ENCODE measurements at places on chromosomes 5 and 9. TPM values are rescaled to one million over a fixed set of nuclear protein-coding genes. Genes with fewer than 3 reads are reported as not detected.

DNA sequence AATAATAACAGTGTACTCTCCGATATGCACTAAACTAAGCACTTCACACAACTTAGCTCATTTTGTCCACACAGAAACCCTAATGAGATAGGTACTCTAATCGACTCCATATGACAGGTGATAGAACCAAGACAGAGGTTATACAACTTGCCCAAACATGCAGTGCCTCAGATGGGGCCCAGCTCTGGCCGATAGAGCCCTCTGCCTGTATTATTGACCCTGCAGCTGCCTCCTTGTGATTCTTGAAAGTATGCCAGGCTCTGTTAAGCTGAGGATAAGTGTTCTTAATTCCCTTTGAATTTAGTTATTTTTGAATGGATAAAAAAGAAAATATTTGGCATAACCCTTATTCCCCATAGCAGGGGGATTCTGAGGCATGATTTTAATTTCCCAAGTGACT, 78.5 kb downstream of the HMHB1 start:
- H3K4me1 ChIP-seq, result no peaks in the 10 kb centered on the region
- no peaks in the 10 kb centered on the region for H3K27me3 ChIP-seq
- no peak overlapping the region for H3K4me3 ChIP-seq
- H3K36me3 ChIP-seq, result no peaks in the 10 kb centered on the region
- no peak overlapping the region for H3K27ac ChIP-seq
- DNase-seq, result no peak

GRCh38 chr5:132001647-132002561, 9.6 kb downstream of the ACSL6 start:
- peaks cover 25% of the 10 kb centered on the region for H3K4me1 ChIP-seq
- no peaks in the 10 kb centered on the region for H3K27me3 ChIP-seq
- no peak overlapping the region for H3K4me3 ChIP-seq

- no peaks in the 10 kb centered on the region for H3K27me3 ChIP-seq
- no peak for DNase-seq
- peak overlapping the region; percentile 67 for H3K27ac ChIP-seq
These were observed 37.2 kb upstream of the F2RL2 start for GRCh38 chr5:76660360-76660759.

DNA sequence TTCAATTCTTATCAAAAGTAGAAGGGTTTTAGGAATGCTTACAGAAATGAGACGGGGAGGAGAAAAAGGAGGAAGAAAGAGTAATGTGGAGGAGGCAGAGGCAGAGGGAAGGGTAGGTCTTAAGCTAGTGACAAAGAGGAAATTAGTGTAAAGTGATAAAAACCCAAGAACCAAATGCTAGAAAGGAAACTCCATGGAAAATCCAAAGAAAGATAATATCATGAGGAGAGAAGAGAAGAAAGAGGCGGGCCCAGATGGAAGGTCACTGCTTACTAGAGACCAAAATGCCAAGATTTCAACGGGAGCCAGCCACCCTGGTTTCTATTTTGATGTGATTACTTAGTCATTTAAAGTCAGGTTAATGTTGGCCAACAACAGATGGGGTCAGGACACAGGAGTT, 68.6 kb upstream of the IL12B start:
- no peak overlapping the region for H3K4me3 ChIP-seq
- DNase-seq, result no peak
- H3K4me1 ChIP-seq, result no peaks in the 10 kb centered on the region
- no peak overlapping the region for H3K27ac ChIP-seq

GRCh38 chr5:62486672-62487071, 74.1 kb downstream of the IPO11 start:
- peaks cover 2% of the 10 kb centered on the region for H3K36me3 ChIP-seq
- H3K27me3 ChIP-seq, result no peaks in the 10 kb centered on the region
- no peak overlapping the region for H3K27ac ChIP-seq

GRCh38 chr9:132108728-132109127, 29.1 kb upstream of the MED27 start:
- no peak overlapping the region for H3K27ac ChIP-seq
- H3K4me1 ChIP-seq, result no peaks in the 10 kb centered on the region
- H3K4me3 ChIP-seq, result no peak overlapping the region
- no peaks in the 10 kb centered on the region for H3K27me3 ChIP-seq
- no peaks in the 10 kb centered on the region for H3K36me3 ChIP-seq
- no peak for DNase-seq

DNA sequence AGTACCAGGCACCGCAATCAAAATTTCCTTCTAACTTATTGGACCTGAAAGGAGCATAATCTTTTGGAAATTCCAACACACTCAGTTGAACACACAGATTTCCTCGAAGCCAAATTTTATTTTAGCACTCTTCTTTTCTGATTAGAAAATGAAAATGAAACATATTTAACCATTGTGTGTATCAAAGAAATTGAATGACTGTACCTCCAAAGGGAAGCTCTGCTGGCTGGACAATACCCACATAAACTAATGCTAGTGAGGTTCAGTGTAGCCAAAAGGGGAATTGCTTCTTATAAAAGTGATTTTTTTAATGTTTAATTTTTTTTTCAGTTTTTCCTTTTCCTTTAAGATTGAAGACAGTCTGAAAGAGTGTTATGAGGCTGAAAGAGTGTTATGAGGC, 239.6 kb upstream of the NREP start:
- H3K27me3 ChIP-seq, result no peaks in the 10 kb centered on the region
- H3K4me3 ChIP-seq, result no peak overlapping the region
- DNase-seq, result no peak
- no peaks in the 10 kb centered on the region for H3K4me1 ChIP-seq
- H3K27ac ChIP-seq, result no peak overlapping the region

DNA sequence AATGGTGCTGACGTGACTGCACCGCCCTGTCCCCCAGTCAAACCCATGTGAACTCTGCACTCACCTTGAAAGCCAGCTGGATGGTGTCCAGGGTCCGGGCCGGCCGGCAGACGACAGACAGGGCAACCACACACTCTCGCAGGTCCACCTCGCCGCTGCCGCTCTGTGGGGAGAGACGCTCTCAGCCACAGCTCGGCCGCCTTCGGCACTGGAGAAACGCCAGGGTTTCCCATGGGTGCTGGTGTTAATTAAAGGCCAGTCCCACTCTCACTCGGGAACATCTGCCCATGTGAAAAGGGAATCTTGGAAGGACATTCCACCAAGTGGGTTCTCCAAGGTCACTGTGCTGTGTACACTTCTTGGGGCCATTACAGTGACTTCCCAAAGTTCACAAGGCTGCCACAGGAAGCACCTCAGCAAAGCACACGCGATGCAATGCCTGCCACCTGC, 25.5 kb upstream of the SLC6A3 start:
- H3K27me3 ChIP-seq, result no peaks in the 10 kb centered on the region
- no peak overlapping the region for H3K4me3 ChIP-seq

DNA sequence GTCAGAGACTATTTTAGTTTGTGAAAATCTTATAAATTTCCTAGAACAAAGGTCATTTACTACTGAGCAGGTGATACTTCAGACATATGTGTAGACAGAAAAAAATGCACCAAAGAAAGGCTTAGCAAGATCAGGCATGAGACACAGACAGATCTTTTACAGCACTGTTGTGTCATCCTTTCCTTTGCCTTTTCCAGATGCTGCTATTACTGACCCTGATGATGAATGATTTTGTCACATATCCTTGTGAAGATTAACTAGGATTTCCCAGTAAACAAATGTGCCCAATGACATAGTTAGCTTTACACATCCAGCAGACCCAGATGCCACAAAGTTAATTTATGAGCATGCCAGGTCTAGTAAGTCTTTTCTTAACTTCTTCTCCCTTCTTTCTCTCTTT, 68.2 kb downstream of the DMRTA1 start:
- no peaks in the 10 kb centered on the region for H3K36me3 ChIP-seq
- no peak for DNase-seq
- no peak overlapping the region for H3K4me3 ChIP-seq
- no peak overlapping the region for H3K27ac ChIP-seq

DNA sequence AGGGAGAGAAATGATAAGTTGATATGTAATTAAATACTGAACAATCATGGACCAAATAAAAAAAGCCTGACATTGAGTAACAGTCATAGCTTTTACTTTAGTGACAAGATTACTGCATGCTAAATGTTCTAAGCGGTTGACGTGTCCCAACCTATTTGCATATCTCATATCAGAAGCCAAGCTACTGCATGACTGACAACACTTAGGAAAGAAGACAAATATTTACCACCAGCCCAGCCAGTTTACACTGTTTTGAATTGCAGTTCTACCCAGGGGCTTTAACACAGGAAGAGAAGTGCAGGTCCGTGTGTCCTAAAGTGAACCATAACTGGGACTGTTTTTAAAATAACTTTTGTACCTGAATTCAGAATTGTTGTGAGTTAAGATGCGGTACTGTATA, 219.9 kb downstream of the PRDM9 start:
- H3K27me3 ChIP-seq, result no peaks in the 10 kb centered on the region
- H3K27ac ChIP-seq, result no peak overlapping the region
- H3K36me3 ChIP-seq, result no peaks in the 10 kb centered on the region
- H3K4me3 ChIP-seq, result no peak overlapping the region
- no peaks in the 10 kb centered on the region for H3K4me1 ChIP-seq

DNA sequence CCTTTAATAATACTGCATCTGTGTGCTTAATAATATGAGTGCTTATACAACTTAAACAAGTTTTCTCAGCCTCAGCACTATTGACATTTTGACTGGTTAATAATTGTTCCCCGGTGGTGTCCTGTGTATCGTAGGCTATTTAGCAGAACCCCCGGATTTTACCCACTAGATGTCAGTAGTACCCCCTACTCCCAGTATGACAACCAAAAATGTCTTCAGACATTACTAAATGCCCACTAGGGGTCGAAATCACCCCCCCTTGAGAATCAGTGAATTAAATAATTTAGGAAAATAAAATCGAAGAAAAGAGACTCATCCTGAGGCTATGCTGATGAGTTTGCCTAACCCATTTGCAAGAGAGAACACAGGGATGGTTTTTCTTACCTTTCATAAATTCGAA, 166.3 kb downstream of the ATP10B start:
- H3K36me3 ChIP-seq, result no peaks in the 10 kb centered on the region
- H3K27me3 ChIP-seq, result no peaks in the 10 kb centered on the region
- no peak overlapping the region for H3K4me3 ChIP-seq
- DNase-seq, result no peak
- H3K27ac ChIP-seq, result no peak overlapping the region

GRCh38 chr9:137691646-137692351, 73.0 kb downstream of the EHMT1 start:
- H3K27ac ChIP-seq, result peak overlapping the region; percentile 67
- DNase-seq, result peak; percentile 89
- H3K4me1 ChIP-seq, result peaks cover 80% of the 10 kb centered on the region
- peak overlapping the region; percentile 1 for H3K4me3 ChIP-seq
- H3K36me3 ChIP-seq, result no peaks in the 10 kb centered on the region

- no peak overlapping the region for H3K27ac ChIP-seq
- no peaks in the 10 kb centered on the region for H3K27me3 ChIP-seq
- H3K4me3 ChIP-seq, result no peak overlapping the region
- no peak for DNase-seq
- H3K36me3 ChIP-seq, result no peaks in the 10 kb centered on the region
These were observed 341.3 kb downstream of the RASEF start for GRCh38 chr9:82721593-82721992.

DNA sequence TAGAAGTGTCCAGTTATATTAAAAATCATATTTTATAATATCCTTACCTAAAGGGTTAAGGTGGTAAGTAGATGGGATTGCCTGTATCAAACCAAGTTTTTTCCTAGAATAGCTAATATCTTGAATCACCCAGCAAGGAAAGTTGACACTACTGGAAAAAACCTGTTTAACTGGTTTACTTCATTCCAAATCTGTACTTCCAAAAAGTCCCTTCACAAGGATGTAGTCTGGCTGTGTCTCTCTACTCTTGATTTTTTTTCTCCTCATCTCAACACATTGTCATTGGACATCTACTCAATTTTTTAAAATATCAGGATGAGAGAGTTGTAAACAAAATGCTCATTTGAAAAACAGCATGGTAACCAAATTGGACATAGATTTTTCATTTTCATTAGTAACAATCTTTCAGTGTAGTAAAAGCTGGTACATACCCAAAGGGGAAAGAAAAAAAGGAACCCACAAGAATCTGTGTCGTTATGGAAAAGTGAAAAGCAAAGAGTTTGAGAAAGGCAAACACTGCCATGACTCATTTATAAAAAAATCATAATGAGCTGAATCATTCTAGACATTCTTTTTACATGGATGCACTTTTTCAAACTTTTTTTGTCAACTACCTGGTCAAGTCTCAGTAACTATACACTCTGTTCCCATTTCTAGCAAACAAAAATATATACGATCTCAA, 173.5 kb downstream of the GLIS3 start:
- DNase-seq, result no peak
- H3K4me1 ChIP-seq, result no peaks in the 10 kb centered on the region
- no peaks in the 10 kb centered on the region for H3K36me3 ChIP-seq
- no peak overlapping the region for H3K27ac ChIP-seq
- no peak overlapping the region for H3K4me3 ChIP-seq
- no peaks in the 10 kb centered on the region for H3K27me3 ChIP-seq

DNA sequence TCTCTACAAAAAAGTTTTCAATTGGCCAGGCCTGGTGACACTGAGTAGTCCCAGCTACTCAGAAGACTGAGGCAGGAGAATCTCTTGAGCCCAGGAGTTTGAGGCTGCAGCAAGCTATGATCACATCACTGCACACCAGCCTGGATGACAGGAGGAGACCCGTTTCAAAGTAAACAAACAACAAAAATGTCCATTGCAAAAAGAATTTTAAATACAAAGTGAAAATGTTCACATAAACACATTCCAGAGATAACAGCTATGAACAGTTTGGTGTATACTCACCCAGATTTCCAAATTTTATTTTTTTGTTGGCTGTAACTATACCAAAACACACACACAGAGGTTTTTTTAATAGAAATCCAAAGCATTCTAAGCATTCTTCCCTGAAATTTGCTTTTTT, 39.8 kb downstream of the ADRA1B start:
- H3K4me1 ChIP-seq, result no peaks in the 10 kb centered on the region
- no peak for DNase-seq
- peaks cover 4% of the 10 kb centered on the region for H3K27me3 ChIP-seq
- no peak overlapping the region for H3K27ac ChIP-seq
- H3K4me3 ChIP-seq, result no peak overlapping the region
- no peaks in the 10 kb centered on the region for H3K36me3 ChIP-seq

GRCh38 chr5:177980743-177981151, 15.3 kb downstream of the PROP1 start:
- no peak overlapping the region for H3K4me3 ChIP-seq
- no peak for DNase-seq
- peaks cover 35% of the 10 kb centered on the region for H3K27me3 ChIP-seq
- no peaks in the 10 kb centered on the region for H3K36me3 ChIP-seq
- no peak overlapping the region for H3K27ac ChIP-seq

The PCDHB8 gene
- not detected for total RNA-seq

The ADGRD2 gene
- total RNA-seq, result 0.40 TPM

The ATOX1 gene
- total RNA-seq, result 96.6 TPM

The NR4A3 gene
- 6.7 TPM for total RNA-seq

The PAEP gene
- not detected for total RNA-seq

The BHMT gene
- total RNA-seq, result not detected

The TRAF1 gene
- total RNA-seq, result 29.2 TPM

The ZBED3 gene
- 8.1 TPM for total RNA-seq

The PCA3 gene
- not detected for total RNA-seq

The FOXD4L6 gene
- not detected for total RNA-seq

The IRX2 gene
- 0.26 TPM for total RNA-seq

The TYRP1 gene
- not detected for total RNA-seq

The GPR150 gene
- total RNA-seq, result 0.30 TPM

The EGFLAM gene
- 9.6 TPM for total RNA-seq

The SPOCK1 gene
- total RNA-seq, result 8.0 TPM

The QRFP gene
- total RNA-seq, result not detected

The RXRA gene
- 70.7 TPM for total RNA-seq

The DAPK1 gene
- total RNA-seq, result 102 TPM

The PPP3R2 gene
- not detected for total RNA-seq

The CCDC152 gene
- total RNA-seq, result 3.4 TPM

Data from spleen (tissue), 13 donors.